ENCODE measurements at places on chromosomes 13 and 19. TPM values are rescaled to one million over a fixed set of nuclear protein-coding genes. Genes with fewer than 3 reads are reported as not detected.

GRCh38 chr13:110361365-110361911, 54.4 kb downstream of the COL4A2 start:
- H3K4me3 ChIP-seq, result no peak overlapping the region
- H3K36me3 ChIP-seq, result peaks cover 15% of the 10 kb centered on the region
- H3K27me3 ChIP-seq, result no peaks in the 10 kb centered on the region
- H3K27ac ChIP-seq, result no peak overlapping the region

GRCh38 chr13:30905932-30906383, at the start of gene MEDAG:
MEDAG (plus strand) TSS chr13:30906271; CDS start chr13:30906516, 245 bp downstream.
- H3K36me3 ChIP-seq, result peaks cover 5% of the 10 kb centered on the region
- peaks cover 66% of the 10 kb centered on the region for H3K27me3 ChIP-seq
- H3K27ac ChIP-seq, result no peak within 1 kb of the TSS
- DNase-seq, result no peak

CAPNS1 gene
- total RNA-seq, result 510 TPM

GRCh38 chr13:35961002-35961401, 170.2 kb downstream of the DCLK1 start:
- H3K36me3 ChIP-seq, result no peaks in the 10 kb centered on the region
- no peak overlapping the region for H3K27ac ChIP-seq
- no peak for DNase-seq
- H3K27me3 ChIP-seq, result peaks cover 4% of the 10 kb centered on the region
- H3K4me3 ChIP-seq, result no peak overlapping the region

GRCh38 chr19:46596008-46596407, 5.1 kb upstream of the CALM3 start:
- no peaks in the 10 kb centered on the region for H3K36me3 ChIP-seq
- no peak overlapping the region for H3K27ac ChIP-seq
- DNase-seq, result peak; percentile 4
- H3K4me3 ChIP-seq, result no peak overlapping the region

CACNG8 gene
- 0.97 TPM for total RNA-seq

DNA sequence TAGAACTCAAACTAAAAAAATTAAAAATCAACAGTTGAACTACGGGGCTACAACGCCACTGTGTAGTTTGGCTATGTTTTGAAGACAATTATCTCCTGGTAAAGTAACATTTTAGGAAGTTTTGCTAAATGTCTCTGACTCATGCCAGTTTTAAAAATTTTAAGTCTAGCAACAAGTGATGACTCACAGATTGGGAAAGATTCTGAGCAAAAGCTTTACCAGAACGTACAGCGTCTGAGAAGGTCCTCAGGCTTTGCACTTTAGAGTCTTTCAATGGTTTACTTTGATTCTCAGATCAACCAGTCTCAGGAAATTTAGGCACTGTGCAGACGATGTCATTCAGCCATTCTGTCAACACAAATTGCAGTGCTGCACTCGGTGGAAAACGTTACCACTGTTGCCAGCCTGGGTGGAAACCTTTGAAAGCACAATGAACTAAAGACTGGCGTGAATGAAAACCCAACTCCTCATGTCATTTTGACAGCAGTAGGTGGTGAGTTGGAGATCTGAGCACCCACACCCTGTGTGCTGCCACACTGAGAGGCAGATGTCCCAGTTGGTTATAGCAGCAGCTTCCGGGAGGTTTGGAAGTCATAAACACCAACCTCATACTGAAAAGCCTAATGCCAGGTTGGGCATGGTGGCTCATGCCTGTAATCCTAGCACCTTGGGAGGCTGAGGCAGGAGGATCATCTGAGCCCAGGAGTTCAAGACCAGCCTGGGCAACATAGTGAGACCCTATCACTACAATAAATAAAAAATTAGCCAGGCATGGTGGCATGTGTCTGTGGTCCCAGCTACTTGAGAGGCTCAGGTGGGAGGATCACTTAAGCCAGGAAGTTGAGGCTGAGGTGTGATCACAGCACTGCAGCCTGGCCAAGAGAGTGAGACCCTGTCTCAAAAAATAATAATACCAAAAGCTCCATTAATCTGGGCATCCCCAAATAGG, 6.3 kb upstream of the WTIP start:
- DNase-seq, result no peak
- H3K36me3 ChIP-seq, result peaks cover 17% of the 10 kb centered on the region
- H3K4me1 ChIP-seq, result no peaks in the 10 kb centered on the region

DNA sequence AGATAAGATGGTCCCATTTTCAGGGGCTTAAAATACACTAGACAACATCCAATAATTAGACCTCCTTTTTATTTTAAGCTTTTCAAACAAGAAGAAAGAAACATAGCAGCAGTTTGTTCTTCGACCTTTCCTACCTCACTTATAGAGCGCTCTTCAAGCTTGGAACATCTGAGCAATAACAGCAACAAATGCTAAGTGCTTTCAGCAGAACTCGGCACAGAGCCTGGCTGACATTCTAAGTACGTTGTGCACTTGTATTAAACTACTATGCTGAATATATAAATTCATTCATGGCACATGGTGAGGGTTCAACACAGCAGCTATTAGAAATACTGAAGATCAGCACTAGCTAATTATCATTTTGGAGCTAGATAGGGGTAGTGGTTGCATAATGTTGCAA, 256.1 kb upstream of the MAB21L1 start:
- DNase-seq, result no peak
- H3K27me3 ChIP-seq, result peaks cover 4% of the 10 kb centered on the region
- H3K4me1 ChIP-seq, result peaks cover 11% of the 10 kb centered on the region
- no peak overlapping the region for H3K27ac ChIP-seq
- no peaks in the 10 kb centered on the region for H3K36me3 ChIP-seq
